ENCODE measurements at places on chromosomes 13 and 19. TPM values are rescaled to one million over a fixed set of nuclear protein-coding genes. Genes with fewer than 3 reads are reported as not detected.

- no peak overlapping the region for H3K27ac ChIP-seq
- H3K27me3 ChIP-seq, result no peaks in the 10 kb centered on the region
- DNase-seq, result no peak
- no peak overlapping the region for H3K4me3 ChIP-seq
- H3K4me1 ChIP-seq, result peaks cover 8% of the 10 kb centered on the region
- peaks cover 5% of the 10 kb centered on the region for H3K36me3 ChIP-seq
These were observed 2.5 kb downstream of the RAX2 start for GRCh38 chr19:3769494-3769893.

ZSCAN5B gene
- total RNA-seq, result not detected

DNA sequence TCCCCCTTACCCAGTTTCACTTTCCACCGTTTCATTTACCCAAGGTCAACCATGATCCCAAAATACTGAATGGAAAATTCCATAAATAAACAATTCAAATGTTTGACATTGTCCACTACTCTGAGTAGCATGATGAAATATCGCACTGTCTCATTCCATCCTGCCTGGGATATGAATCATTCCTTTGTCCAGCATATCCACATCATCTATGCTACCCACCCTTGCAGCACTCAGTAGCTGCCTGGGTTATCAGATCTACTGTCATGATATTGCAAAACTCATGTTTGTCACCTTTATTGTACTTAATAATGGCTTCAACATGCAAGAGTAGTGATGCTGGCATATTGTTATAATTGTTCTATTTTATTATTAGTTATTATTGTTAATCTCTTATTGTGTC lies 263.9 kb upstream of the NBEA start:
- no peaks in the 10 kb centered on the region for H3K27me3 ChIP-seq
- no peak overlapping the region for H3K4me3 ChIP-seq
- H3K4me1 ChIP-seq, result no peaks in the 10 kb centered on the region
- no peaks in the 10 kb centered on the region for H3K36me3 ChIP-seq

FLT3 gene
- 0.09 TPM for total RNA-seq

DNA sequence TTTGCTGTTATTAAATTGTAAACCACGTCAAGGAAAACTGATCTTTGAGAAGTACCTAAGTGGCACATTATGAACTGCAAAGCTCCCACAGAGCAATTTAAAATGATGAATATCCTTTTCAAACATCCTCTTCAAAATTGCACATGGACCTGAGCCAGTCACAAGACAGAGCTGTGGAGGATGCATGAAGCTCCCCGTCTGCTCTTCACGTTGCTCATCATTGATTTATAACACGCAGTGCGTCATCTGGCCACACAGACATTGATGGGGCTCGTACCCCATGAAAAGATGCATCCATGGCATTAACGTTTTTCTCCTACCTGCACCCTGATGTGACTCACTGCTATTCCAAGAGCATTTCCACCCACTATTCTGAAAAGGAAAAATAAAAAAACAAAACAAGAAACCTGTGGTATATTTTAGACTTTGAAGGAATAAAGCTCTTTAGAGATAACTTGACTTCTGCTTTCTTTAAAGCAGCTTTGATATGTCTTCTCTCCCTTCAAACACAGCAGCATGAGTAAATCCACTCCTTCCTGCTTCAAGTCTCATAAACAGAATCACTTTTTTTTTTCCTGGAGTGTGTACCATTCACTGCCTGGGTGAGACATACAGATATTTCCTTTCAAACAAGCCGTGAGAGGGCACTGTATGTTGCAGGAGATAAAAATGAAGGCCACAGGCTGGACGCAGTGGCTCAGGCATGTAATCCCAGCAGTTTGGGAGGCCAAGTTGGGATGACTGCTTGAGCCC lies 7.2 kb upstream of the SERTM1 start:
- H3K27me3 ChIP-seq, result peaks cover 10% of the 10 kb centered on the region
- DNase-seq, result no peak
- H3K36me3 ChIP-seq, result peaks cover 4% of the 10 kb centered on the region
- no peak overlapping the region for H3K4me3 ChIP-seq
- no peak overlapping the region for H3K27ac ChIP-seq

DNA sequence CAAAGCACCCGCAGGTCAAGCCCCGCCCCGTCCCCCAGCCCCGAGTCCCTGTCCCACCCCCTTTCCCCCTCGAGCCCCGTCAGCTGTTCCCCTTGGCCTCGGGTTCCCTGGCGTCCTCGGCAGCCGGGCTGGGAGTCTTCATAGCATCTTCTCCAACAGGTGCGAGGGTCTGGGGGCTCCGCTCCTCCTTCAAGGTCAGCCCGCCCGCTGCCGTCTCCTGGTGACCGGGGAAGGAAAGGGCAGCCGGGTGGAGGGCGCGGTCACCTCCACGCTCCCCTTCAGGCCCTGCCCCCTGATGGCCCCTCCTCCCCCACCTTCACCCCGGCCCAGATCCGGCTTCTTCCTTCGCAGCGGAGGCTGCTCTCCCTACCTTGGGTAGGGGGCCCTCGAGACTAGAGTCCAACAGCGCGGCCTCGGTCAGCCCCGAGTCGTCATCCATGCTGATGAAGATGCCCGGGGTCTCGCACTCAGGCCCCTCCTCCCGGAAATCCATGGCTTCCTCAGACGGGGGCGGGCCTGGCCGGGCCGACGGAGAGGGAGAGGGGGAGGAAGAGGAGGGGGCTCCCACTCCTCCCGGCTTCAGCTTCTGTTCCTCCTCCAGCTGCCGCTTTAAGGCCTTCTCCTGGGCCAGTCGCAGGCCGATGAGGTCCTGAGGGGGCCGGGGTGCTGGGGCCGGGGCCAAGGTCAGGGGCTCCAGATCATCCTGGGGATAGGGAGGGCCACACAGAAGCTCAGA lies 541 bp upstream of the RSPH6A start:
- no peak overlapping the region for H3K27ac ChIP-seq
- no peak for DNase-seq
- H3K27me3 ChIP-seq, result no peaks in the 10 kb centered on the region

- H3K36me3 ChIP-seq, result no peaks in the 10 kb centered on the region
- H3K27ac ChIP-seq, result no peak overlapping the region
- H3K4me3 ChIP-seq, result no peak overlapping the region
These were observed 146.0 kb downstream of the PTPRS start for GRCh38 chr19:5194641-5195040.

DZIP1 gene
- 0.19 TPM for total RNA-seq
